OCI-LY7 (cell line): ENCODE measurements at places on chromosomes 12 and 14. TPM values are rescaled to one million over a fixed set of nuclear protein-coding genes. Genes with fewer than 3 reads are reported as not detected.

The RNASE3 gene
- not detected in 2 replicates for total RNA-seq

The PIK3C2G gene
- total RNA-seq: not detected in 2 replicates

GRCh38 chr12:123150275-123150743 lies 581 bp downstream of the PITPNM2 start:
- DNase-seq: no peak

The ZFHX2 gene
- 1.2 and 1.8 TPM in 2 replicates for total RNA-seq

The OLR1 gene
- not detected in 2 replicates for total RNA-seq

The TAS2R46 gene
- 1.4 and 1.6 TPM in 2 replicates for total RNA-seq

- DNase-seq: peak; percentile 75
Measured at GRCh38 chr14:68282479-68283377, 463.1 kb downstream of the RAD51B start.
